ENCODE measurements at places on chromosomes 4 and X.

DNA sequence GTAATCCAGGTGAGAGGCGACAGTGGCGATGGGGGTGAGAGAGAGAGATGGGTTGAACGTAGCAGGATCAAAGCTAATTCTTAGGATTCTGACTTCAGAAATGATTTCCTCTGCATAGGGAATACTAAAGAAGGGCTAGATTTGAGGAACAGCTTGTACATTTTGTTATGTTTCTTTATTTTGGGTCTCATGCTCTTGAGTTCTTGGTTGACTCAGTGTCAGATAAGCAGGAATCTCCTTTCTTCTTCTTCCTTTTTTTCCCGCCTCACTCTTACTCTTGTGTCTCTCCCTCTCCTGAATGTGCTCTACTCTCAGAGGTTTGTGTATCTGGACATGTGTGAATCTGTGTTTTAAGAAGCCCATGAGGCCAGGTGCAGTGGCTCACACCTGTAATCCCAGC is 36.4 kb downstream of the FAM193A start:
- no peak for DNase-seq

- no peak for DNase-seq
Observed at GRCh38 chrX:9698576-9698975, 67.1 kb downstream of the GPR143 start.

DNA sequence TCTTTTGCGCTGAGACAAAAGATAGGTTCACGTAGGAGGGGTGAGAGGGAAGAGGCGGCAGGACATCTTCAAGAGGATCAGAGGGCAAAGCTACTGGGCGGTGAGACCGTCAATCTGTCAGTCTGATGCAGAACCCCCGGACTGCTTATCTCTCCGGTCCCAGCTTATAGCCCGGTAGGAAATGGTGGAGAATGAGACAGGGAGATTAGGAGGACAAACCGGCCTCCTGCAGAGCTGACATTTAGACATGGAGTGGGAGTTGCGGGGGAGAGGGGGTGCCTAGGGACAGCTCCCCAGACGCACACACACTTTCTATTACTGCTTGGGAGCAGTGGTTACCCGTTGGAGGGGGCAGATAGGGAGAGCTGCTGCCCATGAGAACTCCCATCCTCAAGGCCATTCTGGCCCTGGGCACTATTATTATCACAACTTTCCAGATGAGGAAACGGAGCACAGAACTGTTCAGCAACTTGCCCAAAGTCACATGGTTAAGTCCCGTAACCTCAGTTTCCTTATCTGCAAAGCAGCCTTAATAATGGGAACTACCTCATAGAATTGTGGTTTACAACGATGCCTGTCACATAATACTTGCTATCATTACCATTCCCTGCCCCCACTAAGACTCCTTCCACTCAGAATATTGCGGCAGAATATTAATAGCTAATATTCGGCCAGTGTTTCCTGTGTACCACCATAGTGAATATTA is 1.1 kb upstream of the HDAC6 start:
- no peak for DNase-seq

DNA sequence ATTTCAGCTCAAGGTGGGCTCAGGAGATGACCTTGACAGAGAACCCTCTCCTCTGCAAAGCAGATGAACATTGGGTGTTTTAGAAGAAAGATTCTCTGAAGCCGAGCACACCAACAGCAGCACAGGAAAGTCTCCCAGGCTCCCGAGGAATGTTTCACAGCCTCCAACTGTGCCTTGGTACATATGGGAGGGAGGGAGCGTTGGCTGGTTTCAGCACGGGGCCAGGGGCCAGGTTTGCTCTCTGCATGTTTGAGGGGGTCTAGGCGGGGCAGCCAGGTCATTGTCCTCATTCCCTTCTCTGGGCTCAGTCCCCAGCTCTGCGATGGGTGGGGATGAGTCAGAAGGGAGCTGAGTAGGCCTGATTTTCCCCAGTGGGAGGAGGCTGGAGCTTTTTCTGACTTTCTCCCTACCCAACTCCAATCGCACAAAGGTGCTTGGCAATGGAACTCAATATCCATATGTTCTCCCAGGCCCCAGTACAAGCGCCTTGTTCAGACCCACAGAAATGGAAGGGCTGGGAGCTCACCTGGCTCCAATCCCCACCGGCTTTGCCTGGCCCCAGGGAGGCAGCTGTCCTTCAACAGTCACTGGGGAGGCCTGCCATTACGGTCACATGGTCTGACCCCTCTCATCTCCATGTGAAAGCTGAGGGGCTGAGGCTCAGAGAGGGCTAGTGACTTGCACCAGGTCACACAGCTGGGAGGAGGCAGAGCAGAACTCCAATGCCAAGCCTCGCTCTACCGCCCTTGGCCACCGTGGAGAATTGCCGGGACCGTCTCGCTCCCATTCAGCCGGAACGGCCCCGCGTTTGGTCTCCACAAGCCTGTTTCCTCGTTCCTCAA is 108.4 kb upstream of the AFAP1 start:
- DNase-seq, result no peak

DNA sequence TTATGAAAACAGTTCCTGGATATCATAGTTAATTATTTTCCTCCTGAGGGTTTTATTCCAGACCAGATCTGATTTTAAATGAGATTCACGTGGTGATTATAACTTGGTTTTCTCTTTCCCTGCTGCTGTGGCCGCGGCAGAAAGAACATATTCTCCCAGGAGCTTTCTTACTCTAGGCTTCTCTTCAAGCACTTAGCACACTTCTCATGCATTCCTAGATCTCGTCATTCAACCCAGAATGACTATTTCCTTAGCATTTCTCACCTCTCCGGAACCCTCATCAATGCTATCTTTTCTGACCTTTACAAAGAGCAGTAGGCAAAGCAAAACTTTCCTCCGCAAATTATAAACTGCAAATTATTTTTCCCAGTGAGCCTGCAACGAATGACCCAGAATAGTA is 122.9 kb downstream of the GPAT3 start:
- no peak for DNase-seq
